ENCODE measurements at places on chromosomes 4 and X.
A peak's percentile ranks its signal among the peaks of the same experiment; 100 is the strongest.

GRCh38 chrX:74119016-74119910 lies 184.7 kb upstream of the ZCCHC13 start:
- no peak for DNase-seq

DNA sequence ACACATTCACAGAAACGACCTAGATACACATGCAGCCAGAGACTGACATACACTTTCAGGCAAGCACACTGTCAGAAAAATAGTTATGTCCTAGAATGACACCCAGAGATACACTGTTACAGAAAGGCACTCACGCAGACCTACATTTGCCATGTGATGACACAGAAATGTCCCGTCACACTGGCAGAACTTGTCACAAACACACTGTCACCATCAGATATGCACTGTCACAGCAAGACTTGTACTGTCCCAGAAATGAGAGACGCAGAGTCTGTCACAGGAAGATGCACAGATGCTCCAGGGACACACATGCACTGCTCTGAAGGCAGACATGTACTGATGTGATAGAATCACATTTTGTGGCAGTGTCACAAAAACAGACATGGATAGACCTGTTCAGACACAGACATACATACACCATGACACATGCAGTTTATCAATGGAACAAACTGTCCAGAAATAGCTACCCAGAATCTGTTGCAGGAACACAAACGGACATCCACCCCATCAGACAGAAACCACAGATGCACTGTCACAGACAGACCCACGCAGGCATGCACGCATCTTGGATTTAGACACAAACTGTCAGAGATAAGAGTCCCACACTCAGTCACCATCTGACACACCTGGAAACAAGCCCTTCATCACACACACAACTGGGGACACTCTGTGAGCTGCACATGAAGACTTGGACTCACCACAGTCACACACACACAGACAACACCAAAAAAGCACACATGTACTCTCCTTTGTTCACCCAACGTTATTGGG lies 1.3 kb upstream of the PIM2 start:
- DNase-seq, result no peak

DNA sequence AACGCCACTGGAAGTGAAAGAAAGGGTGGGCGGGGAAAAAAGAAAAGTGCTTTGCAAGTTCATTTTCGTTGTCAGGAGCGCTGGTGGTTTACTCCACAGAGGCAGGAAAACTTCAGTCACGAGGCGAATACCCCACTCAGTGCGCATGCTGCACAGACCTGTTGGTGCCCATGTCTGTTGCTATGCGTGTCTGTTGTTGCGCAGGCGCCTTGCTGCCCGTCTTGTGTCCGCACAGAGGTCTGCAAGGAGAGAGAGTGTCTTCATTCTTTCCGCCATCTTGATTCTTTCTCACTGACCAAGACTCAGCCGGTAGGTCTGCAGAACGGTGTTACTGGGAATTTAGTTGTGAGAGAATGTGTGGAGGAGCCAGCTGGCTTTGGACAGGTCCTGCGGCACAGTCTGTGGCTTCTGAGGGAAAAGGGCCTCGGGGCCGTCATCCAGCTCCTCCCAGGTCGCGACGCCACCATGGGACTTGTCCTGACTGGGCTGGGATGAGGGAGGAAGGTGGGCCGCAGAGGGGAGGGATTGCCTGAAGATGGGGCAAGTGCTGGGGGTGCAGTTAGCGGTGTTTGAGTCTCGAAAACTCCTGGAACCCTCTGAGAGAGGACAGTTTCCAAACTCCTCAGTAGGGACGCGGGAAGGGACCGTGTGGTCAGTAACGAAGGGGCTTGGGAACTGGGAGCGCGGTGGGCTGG lies at the start of gene PAGE2:
Gene PAGE2, plus strand, starts transcription at position 224 of the 695 bp plus-strand sequence. CDS start 1,003 bp downstream, outside the sequence.
- DNase-seq, result no peak

DNA sequence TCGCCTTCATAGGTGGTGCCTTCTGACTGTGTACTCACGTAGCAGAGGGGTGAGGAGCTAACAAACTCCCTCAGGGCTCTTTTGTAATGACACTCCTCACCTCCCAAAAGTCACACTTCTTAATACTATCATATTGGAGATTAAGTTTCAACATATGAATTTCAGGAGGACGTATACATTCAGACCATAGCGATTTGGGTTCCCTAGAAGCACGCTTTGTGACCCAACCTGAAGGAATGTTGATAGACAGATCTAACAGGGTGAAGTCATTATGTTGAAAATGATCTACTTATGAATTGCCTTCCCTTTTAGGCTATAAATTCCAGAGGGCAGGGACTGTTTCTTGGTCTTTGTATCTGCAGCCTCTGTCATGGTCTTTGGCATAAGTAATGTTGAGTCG lies 3.2 kb upstream of the KLHL34 start:
- no peak for DNase-seq

- DNase-seq, result no peak
These were observed 153.8 kb downstream of the AREG start for GRCh38 chr4:74598611-74599325.

GRCh38 chrX:130696542-130696941 lies 206.5 kb downstream of the ENOX2 start:
- no peak for DNase-seq

DNA sequence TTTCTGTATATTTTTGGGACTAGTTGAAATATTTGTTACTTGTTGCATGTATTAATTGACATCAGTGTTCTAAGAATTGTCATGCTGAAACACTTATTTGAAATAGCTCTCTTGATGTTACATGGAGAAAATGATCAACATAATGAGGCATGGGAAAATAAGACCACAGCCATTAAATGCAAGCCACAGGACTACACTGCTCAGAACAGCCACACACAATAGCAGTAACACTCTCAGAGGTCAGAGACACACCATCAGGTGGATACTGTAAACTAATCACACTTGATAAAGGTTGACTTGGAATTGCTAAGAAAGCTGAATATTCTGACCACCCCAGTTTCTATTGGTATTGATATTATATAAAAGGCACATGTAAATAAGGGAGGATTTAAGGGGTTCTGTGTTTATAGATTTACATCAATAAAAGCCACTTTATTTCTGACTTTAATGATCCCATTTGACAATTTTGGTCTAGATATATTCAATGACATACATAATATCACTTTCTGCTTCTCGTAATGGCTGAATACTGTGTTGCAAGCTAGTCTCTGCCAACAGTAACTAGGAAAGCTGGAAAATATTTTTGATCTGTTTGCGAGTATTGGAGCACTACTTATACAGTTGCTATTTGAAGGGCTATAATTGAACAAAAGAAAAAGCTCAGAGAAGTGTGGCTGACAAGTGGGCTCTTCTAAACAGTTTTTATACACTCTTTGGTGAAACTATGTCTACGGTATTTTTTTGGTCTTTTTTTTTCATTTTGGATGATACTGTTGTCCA lies 876.5 kb upstream of the INTU start:
- no peak for DNase-seq

DNA sequence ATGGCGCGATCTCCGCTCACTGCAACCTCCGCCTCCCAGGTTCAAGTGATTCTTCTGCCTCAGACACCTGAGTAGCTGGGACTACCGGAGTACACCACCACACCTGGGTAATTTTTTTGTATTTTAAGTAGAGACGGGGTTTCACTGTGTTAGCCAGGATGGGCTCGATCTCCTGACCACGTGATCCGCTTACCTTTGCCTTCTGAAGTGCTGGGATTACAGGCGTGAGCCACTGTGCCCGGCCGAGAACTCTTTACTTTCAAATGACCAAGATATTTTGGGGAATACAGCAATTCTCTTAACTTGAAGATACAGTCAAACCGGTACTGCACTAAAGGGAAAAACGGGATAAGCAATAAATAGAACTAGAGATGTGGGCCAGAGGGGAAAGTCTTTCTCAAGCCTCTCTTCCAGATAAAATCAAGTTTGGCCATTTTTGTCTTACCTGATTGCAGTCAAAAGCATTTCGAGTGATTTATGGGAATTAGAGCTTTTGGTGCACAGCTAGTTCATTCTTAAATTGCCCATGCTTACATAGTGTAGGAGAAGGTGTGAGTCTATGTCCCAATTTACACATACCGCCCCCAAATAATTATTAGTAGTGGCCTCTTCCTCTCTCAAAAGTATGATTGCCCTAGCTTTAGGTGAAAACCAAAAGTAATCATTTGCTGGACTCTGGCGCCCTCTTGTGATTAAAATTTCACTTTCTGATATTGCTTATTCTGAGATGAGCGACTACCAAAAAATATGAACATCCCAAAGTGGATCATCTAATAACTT lies 53.2 kb upstream of the ABCG2 start:
- DNase-seq, result peak; percentile 47

GRCh38 chr4:8542776-8543525 lies 37.2 kb upstream of the GPR78 start:
- DNase-seq, result no peak

DNA sequence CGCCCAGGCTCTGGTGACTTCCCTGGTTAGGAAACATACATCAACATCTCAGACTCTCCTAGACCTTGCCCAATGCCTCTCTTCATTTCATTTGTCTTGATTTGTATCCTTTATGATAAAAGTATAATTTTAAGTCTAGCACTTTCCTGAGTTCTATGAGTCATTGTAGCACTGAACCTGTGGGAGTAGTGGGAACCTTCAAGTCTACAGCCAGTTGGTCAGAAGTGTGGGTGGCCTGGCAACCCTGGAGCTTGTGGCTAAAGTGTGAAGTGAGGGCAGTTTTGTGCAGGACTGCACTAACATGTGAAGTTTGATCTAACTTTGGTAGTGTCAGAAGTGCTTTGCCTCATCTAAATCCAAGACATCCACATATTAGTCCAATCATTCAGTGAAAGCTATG lies 259.3 kb upstream of the IGFBP7 start:
- DNase-seq, result no peak

DNA sequence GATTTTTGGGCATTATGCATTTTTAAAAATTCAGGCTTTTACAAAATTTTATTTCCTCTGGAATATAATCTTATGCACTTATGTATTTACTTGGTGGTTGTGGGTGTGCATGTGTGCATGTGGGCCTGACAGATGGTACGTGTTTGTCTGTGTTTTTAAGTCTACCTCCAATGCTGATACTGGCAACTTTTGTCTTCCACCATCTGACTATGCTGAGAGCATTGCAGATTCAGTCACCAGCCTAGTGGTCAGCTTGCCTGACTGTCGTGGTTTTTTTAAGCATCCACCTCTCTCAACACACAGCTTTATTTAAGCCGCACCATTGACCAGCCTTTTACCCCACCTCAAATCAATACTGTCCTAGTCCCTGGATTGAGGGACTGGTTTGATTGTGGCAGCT lies 37.1 kb downstream of the FSTL5 start:
- no peak for DNase-seq

GRCh38 chrX:20670611-20671010 lies 403.9 kb upstream of the RPS6KA3 start:
- DNase-seq, result no peak

DNA sequence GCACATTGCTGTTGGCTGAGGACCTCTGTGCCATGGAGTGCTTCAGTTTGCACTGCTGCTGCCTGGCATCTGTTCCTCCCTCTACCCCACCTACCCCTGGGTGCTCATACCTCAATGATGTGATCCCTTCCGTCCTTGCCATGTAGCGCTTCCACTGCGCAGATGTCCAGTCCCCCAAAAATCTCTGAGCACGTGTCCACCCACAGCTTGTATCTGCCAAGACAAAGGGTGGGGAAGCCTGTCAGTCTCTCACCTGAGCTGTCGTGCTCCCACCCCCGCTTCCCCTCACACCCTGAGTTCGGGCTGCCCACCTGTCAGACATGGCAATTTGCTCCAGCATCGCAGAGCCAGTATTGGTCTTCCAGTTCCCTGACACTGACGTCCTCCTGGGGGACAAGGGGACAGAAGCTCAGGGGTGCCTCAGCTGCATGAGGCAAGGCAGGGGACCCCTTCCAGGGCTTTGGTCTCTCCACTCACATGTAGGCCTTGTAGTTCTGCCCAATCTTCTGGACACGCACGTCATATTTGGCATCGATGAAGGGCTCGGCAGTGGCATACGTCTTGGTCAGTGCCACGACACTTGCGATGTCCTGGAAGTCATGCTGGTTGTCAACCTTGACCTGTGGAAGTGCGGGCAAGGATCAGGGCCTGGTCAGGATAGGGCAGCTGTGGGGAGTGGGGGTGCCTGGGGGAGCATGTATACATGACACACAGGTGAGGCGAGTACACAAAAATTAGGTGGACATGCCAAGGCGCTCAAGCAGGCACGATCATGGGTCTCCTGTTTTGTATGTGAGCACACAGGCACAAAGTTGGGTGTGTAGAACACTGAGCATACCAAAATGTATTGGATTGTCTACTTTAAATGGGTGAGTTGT lies 6.0 kb upstream of the TIMP1 start:
- DNase-seq, result no peak

DNA sequence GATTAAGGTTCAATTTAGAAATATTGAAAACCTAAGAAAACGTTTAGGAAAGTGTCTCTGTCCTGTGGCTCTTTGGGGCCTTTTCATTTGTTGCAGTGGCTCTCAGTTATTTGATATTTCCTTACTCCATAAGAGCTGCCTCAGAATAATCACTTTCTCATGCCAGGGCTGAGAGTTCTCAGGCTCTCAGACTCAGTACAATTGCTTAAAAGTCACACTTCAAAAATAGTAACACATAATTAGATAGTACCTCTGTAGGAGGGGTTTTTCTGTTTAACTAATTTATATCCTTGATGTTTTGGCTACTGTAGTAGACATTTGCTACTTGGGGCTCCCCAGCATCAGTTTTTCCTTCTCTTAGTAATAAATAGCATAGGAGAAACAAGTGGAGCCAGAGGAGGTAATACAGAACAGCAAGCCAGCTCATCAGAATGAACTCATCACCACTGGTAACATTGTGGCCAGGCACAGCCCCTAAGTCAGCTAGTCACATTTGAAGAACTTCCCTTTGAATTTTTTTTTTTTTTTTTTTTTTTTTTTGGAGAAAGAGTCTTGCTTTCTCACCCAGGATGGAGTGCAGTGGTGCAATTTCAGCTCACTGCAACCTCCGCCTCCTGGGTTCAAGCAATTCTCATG lies 8.0 kb upstream of the HNRNPD start:
- no peak for DNase-seq

GRCh38 chrX:153032397-153033118 lies 23.7 kb upstream of the PNMA3 start:
- DNase-seq, result peak; percentile 75

DNA sequence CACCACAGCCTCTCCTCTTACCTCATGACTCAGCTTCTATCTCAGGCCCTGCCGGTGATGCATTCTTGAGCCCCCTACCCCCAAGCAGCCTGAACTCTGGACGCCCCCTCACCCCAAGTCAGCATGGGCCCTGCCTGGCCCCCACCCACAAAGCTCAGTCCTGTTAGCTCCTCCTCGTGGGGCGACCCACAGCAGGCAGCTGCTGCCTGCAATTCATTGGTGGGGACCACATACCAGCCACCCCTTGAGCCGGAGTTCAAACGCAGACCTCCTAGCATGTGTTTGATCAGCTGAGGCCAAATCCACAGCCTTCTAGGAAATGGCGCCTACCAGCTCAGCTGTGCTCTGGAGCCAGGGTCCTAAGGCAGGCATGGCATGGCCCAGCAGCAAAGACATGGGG lies 111.8 kb downstream of the EFNB1 start:
- no peak for DNase-seq

DNA sequence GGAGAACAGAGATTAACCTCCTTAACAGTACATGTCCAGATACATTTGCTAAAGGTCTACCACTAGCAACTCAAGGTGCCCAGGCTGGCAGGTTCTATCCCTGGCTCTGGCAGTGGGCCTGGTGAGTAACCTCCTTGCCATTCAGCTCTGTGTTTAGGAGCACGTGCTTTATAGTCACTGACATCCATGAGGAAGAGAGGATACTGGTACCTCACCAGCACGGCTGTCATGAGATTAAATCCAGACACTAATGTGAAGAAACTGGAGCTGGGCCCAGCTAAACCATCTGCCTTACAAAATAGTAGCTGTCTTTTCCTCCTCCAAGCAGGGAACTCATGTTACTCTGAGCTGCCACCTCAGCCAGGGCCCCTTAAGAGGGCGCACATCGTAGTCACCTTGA lies 45.3 kb downstream of the GPRASP3 start:
- no peak for DNase-seq

- no peak for DNase-seq
These were observed 251.8 kb upstream of the FTHL17 start for GRCh38 chrX:31323658-31324057.

Data from right kidney (tissue), 9 donors.